ENCODE measurements at places on chromosomes 12 and 14.

DNA sequence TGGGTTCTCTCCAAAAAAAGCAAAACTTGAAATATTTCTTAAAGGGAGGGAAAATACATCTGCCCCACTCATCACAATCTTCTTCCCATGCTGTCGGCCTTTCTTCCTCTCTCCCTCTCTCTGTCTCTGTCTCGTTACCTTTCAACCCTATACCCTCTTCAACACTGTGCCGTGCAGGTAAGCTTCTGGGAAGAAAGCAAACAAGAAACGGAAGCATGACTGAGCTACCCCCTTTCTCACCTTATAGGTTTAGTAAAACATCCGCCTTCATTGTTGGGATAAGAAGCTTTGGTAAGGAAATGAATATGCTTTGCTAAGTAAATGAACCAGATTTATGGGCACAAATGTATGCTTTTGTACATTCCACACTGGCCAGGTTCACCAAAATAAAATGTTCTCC, 63.0 kb downstream of the TMEM30B start:
- DNase-seq = no peak

DNA sequence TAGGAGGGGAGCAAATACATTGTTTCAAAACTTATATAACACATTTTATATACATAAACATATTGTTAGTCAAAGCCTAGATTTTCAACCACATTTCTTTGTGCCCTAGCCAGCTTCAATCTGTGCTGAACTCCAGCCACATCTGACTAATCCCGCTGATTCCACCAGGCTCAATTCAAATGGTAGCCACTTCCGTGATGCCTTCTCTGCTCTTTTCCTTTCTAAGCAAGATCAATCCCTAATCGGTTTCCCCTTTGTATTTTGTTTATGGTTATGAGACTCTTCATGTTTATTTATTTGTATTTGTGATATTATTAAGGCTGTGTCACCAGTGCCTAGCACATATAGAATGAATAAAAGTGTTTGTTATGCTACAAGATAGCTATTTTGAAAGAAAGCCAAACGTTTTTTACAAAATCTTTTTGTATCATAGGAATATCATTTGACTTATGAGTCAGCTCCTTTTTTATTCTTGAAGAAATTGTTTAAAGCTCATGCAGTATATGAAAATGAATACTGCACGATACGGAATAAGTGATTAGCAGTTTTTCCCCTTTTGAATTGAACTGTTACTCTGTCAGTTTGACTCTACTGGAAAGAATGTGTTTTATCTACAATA, 110.2 kb downstream of the PLEKHA5 start:
- no peak for DNase-seq

DNA sequence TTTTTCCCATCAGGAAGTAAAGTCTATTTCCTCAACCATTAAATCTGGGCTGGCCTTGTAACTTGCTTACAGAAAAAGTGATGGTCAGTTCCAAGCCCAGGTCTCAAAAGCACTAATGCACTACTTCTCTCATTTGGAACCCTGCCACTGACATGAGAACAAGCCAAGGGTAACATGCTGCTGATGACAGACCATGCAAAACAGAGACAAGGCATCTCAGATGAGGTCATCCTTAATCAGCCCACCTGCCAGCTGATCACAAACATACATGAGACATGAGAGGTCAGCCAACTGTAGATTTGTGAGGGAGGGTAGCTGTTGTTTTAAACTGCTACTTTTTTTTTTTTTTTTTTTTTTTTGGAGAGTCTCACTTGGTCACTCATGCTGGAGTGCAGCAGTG, 16.2 kb downstream of the TWF1 start:
- no peak for DNase-seq

DNA sequence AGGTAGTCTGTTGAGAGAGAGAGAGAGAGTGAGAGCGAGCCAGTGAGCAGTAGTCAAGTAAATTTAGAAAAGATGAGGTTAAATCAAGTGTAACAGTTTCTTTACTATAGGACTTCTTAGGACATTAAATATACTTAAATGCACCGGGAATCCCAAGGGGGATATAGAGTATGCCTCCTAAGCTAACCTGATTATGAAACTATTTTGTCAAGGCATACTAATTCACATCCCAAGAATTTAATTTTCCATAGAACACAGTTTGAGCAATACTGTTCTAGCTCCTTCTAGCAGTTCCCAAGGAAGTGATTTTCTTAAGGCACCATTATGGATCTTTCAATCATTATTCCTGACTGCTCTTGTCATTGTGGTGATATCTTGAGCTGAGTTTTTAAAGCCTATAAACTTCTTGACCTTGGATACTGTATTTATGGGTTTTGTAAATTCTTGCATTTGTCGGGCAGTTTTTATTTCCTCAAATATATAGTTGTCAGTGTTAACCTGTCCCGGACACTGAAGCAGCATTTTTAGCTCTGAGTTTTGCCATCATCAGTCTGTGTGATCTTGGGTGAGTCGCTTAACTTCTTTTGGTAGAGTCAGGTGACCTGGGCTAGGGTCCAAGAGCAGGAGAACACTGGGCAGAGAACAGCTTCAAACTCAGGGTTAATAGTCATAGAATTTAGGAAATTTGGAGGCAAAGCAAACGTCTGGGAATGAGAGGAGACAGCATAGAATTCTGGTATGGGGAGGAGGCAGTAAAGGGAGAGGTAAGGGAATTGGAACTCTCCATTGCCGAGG, 196.5 kb upstream of the FRMD6 start:
- DNase-seq = no peak

- DNase-seq = no peak
Observed at GRCh38 chr12:24060089-24060488, 110.6 kb upstream of the SOX5 start.

DNA sequence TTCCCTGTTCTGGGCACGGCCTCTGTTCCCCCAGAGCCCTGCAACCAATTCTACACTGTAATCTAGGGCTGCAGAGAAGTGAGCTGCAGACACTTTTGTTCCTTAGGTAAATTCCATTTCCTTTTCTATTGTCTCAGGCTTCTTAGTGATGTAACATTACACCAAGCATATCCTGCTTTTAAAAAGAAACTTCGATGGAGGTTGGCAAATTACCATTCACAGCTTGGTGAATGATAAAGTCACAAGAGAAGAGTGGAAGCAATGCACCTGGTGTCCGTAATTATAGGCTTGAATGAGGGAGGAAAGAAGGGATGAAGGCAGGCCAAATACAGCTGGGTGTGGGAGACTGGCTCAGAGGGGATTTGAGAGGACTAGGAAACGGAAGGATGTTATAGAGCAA, 68.6 kb downstream of the PPM1A start:
- no peak for DNase-seq

DNA sequence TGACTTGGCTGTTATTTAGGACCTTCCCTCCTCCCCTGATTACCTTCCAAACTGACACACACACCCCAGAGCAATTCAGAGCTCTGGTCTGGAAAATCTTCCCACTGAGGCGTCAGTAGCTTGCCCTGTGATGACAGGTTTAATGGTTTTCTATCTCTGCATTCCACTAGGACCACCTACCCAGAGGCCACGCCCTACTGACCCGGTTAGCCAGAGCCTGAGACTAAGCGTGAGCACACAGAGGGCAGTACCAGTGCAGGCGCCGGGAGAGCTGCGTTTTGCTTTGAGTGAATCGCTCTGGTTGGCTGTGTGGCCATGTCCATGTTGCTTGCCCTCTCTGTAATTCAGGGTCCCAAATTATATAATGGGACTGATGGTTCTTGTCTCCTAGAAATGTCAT, 36.2 kb upstream of the ATP2A2 start:
- DNase-seq = no peak

- DNase-seq = no peak
Observed at GRCh38 chr14:80538633-80539375, 327.5 kb upstream of the DIO2 start.

DNA sequence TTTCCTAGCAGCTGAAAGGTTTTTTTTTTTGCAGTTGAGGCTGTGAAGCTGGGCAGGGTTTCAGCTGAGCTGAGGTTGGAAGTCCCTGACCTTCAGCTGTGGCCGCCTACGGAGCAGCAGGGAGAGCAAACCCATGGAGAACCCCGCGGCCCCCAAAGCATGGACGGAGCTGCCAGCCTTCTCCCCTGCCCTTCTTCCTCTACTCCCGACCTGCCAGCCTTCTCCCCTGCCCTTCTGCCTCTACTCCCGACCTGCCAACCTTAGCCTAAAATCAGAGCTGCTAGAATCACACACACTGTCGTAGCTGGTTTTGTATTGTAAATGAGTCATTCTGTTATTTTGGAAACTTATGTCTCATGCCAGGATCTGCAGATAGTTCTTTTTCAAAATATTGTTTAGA, 74.6 kb downstream of the PPP2R5C start:
- DNase-seq = peak; percentile 66

DNA sequence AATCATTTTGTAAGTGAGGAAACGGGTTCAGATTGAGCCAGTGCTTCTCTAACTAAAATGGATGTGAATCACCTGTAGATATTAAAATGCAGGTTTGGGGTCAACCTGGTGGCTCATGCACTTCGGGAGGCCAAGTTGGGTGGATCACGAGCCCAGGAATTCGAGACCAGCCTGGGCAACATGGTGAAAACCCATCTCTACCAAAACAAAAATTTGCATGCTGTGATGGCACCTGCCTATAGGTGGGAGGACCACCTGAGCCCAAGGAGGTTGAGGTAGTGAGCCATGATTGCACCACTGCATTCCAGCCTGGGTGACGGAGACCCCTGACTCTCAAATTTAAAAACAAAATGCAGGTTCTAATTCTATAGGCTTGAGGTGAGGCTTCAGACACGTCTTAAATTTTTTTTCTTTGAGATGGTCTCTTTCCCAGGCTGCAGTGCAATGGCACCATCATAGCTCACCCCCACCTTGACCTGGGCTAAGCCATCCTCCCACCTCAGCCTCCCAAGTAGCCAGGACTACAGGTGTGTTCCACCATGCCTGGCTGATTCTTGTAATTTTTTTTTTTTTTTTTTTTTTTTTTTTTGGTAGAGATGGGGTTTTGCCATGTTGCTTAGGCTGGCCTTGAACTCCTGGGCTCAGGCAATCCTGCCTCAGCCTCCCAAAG, 9.0 kb downstream of the TUBA1C start:
- no peak for DNase-seq

DNA sequence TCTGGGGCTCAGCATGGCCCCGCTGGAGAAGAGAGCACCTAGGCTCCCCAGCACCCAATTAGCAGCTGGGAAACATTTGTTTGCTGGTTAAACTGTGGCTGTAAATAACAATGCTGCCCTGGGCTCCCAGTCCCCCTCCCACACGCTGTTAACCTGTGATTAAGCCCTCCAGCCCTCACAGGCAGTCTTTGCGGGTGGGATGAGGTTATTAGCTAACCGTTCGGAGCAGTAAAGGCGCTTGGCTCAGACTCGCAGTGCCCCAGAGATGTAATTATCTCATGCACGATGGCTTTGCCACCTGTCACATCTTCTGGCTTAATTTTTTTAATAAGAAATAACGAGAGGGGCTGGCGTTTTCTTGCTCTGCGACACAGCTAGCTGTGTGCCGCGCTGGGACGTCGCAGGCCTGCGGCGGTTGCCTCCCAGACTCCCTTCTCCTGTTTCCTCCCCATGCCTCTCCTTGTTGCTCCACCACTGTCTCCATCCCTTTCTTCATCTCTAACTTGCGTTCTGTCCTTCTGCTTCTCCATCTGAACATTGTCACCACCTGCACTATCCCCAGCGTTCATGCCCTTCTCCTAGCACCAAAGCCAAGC, 239.2 kb upstream of the FKBP4 start:
- no peak for DNase-seq

GRCh38 chr12:51362747-51363342, 16.4 kb upstream of the CELA1 start:
- DNase-seq = no peak
